ENCODE measurements at places on chromosomes 3 and 15.
A peak's percentile ranks its signal among the peaks of the same experiment; 100 is the strongest.

DNA sequence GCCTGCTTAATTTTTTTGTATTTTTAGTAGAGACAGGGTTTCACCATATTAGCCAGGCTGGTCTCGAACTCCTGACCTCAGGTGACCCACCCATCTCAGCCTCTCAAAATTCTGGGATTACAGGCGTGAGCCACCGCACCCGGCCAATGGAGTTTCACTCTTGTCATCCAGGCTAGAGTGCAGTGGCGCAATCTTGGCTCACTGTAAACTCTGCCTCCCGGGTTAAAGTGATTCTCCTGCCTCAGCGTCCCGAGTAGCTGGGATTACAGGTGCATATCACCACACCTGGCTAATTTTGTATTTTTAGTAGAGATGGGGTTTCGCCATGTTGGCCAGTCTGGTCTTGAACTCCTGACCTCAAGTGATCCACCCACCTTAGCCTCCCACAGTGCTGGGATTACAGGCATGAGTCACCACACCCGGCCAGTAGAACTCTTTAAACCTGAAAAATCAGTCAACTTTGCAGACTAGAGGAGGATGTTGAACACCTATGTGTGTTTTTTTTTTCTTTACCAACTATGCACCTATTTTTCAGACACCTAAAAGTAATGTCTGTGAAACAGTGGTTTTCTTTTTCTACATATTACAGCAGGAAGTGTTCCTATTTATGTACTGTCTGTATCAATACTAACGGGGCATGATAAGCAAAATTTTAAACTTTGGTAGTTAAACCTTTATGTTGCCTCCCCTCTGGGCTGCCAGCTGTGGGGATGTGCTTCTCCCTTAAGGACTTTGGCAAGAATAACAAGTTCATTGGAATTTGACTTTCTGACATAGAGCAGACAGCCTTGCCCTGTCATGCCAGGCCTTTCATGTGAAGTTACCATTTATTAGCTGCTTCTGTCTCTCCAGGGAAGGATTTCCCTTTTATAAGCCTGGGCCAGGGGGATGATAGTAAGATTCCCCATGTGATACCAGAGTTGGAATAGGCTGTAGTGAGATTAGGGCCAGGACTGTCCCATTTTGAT lies 8.1 kb downstream of the ARIH2 start:
- DNase-seq: no peak

- no peak for DNase-seq
Measured at GRCh38 chr3:32373276-32373675, 18.4 kb upstream of the CMTM7 start.

GRCh38 chr15:29601811-29602210 lies 220.5 kb downstream of the TJP1 start:
- no peak for DNase-seq

DNA sequence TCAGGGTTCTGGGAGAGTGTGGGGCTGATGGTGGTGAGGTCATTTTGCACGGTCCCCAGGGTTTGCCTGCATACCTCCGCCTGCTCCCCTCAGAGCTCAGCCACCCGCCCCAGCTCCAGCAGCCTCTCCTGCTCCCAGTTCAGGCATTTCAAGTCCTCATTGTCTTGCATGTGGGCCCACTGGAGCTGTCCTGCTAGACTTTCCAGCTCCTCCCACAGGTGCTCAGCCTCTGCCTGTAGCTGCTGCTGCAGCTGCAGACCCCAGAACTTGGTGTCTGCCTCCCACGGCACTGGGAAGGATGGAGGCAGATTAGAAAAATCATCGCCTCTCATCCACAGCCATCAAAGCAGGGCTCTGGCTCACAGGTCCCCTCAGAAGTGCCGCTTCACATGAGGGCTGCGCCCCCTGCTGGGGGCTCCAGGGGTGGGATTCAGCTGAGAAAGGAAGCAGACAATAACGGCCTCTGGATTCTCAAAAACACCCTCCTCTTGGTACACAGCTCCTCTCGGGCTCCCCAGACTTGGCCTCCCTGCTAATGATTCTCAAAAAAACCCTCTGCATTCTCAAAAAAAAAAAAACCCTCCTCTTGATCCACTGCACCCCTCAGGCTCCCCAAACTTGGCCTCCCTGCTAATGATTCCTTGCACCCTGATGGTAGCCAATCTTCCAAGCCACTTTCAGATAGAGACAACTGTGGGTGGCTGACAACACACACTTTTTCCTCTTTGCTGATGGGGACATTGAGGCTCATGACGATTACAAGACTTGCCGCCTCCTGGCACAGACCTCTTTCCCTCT lies 89.3 kb upstream of the C2CD4B start:
- peak; percentile 12 for DNase-seq

GRCh38 chr3:57917601-57918000 lies 90.6 kb upstream of the FLNB start:
- DNase-seq: no peak

GRCh38 chr3:197597335-197597734 lies 41.6 kb upstream of the BDH1 start:
- no peak for DNase-seq

DNA sequence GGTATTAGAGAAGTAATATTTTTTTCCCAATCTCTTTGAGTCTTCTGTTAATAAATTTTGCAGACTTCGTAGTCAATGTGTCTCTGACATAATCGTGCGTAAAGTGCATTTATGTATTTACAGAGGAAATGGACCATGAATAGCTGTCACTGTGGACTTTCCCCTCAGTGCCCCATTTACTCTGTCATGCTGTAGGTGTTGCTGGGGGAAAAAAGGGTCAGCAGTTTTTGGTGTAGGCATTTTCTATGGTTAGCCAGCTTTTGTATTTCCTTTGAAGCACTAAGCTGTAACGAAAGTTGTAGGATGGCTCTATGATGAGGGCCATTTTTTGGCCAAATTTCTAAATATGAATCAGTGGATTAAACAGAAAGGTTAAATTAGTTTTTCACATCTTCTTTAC lies 598.4 kb downstream of the FGF12 start:
- DNase-seq: no peak

- DNase-seq: peak; percentile 24
Measured at GRCh38 chr3:58630076-58630709, 36.4 kb downstream of the FAM3D start.

- no peak for DNase-seq
Measured at GRCh38 chr3:148940983-148941382, 50.4 kb upstream of the GYG1 start.

DNA sequence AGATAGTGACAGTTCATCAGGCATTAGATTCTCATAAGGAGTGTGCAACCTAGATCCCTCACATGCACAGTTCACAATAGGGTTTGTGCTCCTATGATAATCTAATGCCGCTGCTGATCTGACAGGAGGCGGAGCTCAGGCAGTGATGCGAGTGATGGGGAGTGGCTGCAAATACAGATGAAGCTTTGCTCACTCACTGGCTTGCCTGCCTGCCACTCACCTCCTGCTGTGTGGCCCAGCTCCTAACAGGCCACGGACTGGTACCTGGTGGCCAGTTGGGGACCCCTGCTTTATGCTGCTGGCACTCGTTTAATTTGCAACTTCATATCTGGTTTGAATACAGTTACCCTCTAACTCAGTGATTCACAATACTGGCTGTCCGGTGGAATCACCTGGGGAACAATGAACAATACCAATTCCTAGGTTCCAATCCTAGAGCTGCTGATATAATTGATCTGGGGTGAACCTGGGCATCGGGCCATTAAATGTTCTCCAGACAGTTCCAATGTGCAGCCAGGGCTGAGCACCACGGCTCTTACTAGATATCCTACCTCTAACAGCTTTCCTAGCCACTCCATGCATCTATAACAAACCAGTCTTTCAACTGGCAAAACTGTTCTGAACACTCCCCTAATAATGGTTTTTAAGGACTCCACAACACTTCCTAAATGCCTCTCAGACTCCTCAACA lies 131.4 kb downstream of the ATP1B3 start:
- no peak for DNase-seq

DNA sequence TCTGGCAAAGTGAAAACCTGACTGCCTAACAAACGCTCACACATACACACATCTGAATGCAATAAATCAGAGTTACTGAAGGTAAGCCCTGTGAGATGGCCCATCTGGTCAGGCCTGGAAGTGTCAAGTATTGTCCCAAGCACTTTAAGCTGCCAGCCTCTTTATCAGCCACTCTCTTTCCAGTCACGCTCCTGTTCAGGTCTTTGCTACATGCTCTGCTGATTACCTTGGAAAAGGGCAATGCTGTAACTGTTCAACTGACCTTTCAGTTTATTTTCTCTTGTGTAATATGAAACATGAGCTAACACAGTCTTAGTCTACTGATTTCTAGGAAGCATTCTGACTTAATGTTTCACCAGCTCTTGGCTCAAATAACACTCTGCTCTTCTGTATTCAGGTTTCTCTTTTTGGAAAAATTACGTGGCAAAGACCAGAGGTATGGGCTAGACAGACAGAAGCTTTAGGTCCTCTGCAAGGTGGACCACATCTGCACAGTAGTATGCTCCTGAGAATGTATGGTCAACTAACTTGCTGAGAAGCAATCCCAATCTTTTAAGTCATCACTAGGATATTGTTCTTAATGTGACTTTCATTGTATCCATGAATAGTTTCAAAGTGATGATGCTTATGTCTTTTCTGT lies 44.5 kb downstream of the GBE1 start:
- DNase-seq: no peak

DNA sequence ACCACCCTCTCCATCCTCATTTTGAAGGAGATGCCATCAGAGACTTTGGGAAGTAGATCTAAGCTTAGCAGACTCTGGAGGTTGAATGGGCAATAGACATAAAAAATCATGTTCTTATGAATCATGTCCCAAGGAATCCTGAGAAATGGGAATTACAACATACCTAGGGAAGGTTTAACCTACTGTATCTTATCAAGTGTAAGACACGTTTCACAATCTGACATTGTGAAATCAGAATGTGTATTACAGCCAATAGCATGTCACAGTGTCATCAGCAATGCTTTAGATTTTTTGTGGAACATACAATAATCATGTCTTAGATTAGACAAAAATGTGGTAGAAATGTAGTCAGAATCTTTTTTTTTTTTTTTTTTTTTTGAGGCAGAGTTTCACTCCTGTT lies 332.4 kb upstream of the TLE3 start:
- DNase-seq: no peak

DNA sequence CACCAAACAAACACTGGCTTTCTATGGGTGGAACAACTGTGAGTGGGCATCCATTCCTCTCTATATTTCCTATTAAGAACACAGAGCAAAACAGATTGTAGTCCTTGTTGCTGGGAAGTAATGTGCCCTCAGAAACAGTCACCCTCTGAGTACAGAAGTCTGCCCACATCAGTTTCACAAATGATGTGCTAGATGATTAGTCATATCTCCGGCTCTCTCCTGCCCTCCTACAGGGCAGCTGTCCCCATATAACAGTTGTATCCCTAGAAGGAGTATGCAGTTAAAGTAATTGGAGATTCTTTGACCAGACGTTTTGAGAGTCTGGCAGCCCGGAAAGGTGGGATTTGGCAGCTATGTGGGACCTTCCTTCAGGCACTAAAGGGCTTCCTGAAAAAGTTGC lies 159.9 kb downstream of the APBA2 start:
- DNase-seq: no peak

GRCh38 chr3:118781839-118782238 lies 252.8 kb downstream of the IGSF11 start:
- no peak for DNase-seq

- no peak for DNase-seq
Measured at GRCh38 chr3:138724443-138724842, 110.3 kb downstream of the PIK3CB start.

DNA sequence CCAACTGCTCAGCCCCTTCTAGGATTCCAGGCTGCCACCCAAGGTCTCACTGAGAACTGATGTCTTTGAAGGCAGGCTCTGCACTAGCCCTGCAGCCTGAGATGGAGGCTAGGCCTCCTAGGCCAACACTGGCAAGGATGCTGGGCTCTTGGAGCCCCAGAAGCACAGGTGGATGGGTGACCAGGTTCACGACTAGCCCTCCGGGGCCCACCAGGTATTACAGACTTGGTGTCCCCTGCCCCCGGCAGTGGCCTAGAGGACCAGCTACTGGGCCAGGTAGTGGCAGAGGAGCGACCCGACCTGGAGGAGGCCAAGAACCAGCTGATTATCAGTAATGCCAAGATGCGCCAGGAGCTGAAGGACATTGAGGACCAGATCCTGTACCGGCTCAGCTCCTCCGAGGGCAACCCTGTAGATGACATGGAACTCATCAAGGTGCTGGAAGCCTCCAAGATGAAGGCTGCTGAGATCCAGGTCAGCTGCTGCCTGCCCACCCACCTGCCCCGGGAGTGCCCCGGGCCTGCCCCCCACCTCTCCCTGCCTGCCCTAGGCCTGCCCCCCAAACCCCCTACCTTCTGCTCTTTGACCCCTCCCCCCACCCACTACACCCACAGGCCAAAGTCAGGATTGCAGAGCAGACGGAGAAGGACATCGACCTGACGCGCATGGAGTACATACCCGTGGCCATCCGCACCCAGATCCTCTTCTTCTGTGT lies 52.5 kb downstream of the SEMA3G start:
- no peak for DNase-seq

DNA sequence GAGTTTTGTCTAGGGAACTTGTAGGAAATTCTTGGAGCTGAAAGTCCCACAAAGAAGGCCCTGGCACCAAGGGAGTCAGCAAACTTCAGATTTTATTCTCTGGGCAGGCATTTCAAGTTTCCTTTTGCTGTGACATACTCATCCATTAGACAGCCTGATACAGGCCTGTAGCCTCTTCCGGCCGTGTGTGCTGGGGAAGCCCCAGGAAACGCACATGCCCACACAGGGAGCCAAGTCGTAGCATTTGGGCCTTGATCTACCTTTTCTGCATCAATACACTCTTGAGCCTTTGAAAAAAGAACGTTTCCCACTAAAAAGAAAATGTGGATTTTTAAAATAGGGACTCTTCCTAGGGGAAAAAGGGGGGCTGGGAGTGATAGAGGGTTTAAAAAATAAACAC lies 15.0 kb downstream of the TIGIT start:
- peak; percentile 38 for DNase-seq

- DNase-seq: no peak
Measured at GRCh38 chr3:4982773-4983738, 3.8 kb downstream of the BHLHE40 start.

GRCh38 chr15:85793641-85794597 lies 806 bp downstream of the KLHL25 start:
- peak; percentile 13 for DNase-seq

GRCh38 chr3:185555101-185555501 lies 2.7 kb upstream of the LIPH start:
- no peak for DNase-seq

- DNase-seq: no peak
Measured at GRCh38 chr15:87686339-87686738, 570.2 kb downstream of the NTRK3 start.

- DNase-seq: no peak
Measured at GRCh38 chr3:151301787-151302186, 14.8 kb downstream of the GPR87 start.
